Neural progenitor cell (in vitro differentiated cells): ENCODE measurements at places on chromosomes 3 and 15. TPM values are rescaled to one million over a fixed set of nuclear protein-coding genes. Genes with fewer than 3 reads are reported as not detected.

CCDC9B gene
- total RNA-seq, result 0.25 TPM in 1 of 2 replicates, not detected in the other

SEMA7A gene
- 3.5 and 11.7 TPM in 2 replicates for total RNA-seq

MKRN3 gene
- total RNA-seq, result 0.37 TPM in 1 of 2 replicates, not detected in the other

GREM1 gene
- total RNA-seq, result 2.9 and 4.4 TPM in 2 replicates

TICRR gene
- 19.6 and 25.7 TPM in 2 replicates for total RNA-seq

GOLGA6L7 gene
- not detected in 2 replicates for total RNA-seq

MESP2 gene
- total RNA-seq, result 0.19 TPM in 1 of 2 replicates, not detected in the other

PROS1 gene
- 11.9 and 18.5 TPM in 2 replicates for total RNA-seq
